Central memory CD8-positive, alpha-beta T cell (primary cell): ENCODE measurements at places on chromosomes 6 and 20.

GRCh38 chr20:46582648-46583047, 32.2 kb upstream of the OCSTAMP start:
- no peaks in the 10 kb centered on the region for H3K4me1 ChIP-seq
- no peak overlapping the region for H3K27ac ChIP-seq
- H3K36me3 ChIP-seq = no peaks in the 10 kb centered on the region
- no peak for DNase-seq

DNA sequence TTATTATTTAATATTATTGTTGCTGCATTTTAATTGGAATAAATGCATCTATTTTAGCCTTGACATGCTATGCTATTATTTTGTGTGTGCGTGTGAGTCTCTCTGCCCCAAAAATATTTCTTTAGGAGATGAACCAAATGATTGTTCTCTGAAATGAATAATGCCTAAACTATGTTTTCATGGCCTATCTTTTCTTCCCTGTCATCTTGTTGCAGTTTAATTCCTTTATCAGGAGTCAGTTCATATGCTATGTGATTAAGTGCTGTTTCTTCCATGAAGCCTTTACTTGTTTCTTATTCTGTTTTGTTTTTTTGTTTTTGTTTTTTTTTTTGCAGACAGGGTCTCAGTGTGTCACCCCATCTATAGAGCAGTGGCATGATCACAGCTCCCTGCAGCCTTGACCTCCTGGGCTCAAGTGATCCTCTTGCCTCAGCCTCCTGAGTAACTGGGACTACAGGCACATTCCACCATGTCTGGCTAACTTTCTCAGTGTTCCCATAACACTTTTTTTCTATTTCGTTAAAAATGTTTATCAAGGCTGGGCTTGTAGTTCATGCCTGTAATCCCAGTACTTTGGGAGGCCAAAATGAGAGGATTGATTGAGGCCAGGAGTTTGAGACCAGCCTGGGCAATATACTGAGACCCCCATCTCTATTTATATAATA, 25.7 kb downstream of the TPX2 start:
- no peak overlapping the region for H3K27ac ChIP-seq
- no peak for DNase-seq
- no peak overlapping the region for H3K4me3 ChIP-seq
- no peaks in the 10 kb centered on the region for H3K4me1 ChIP-seq
- H3K36me3 ChIP-seq = peaks cover 7% of the 10 kb centered on the region

GRCh38 chr6:3314621-3315467, 56.1 kb downstream of the PSMG4 start:
- no peak overlapping the region for H3K27ac ChIP-seq
- no peak for DNase-seq
- H3K4me1 ChIP-seq = peaks cover 19% of the 10 kb centered on the region
- no peak overlapping the region for H3K4me3 ChIP-seq
- H3K36me3 ChIP-seq = no peaks in the 10 kb centered on the region
- H3K27me3 ChIP-seq = peaks cover 53% of the 10 kb centered on the region

- no peak overlapping the region for H3K4me3 ChIP-seq
- no peaks in the 10 kb centered on the region for H3K27me3 ChIP-seq
- peaks cover 47% of the 10 kb centered on the region for H3K36me3 ChIP-seq
- DNase-seq = no peak
Measured at GRCh38 chr20:7985916-7986315, 33.6 kb downstream of the TMX4 start.

DNA sequence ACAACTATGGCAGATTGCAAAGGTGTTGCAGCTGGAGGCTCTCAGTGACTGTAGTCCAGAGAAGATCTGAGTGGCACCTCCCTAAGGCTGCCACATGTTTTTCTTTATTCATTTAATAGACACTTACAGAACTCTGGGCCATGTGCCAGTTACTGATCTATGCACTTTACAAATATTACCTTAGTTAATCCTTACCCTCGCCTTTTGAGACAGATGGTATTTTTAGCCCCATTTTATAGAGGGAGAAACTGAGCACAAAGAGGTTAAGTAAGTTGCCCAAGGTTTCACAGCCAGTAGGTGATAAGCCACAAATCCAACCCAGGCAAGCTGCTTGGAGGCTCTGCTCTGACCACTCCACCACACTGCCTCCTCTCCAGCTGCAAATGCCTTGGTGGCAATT, 6.5 kb upstream of the SCRT2 start:
- no peak overlapping the region for H3K27ac ChIP-seq
- H3K27me3 ChIP-seq = peaks cover 74% of the 10 kb centered on the region
- peaks cover 3% of the 10 kb centered on the region for H3K36me3 ChIP-seq
- H3K4me1 ChIP-seq = no peaks in the 10 kb centered on the region
- H3K4me3 ChIP-seq = no peak overlapping the region

DNA sequence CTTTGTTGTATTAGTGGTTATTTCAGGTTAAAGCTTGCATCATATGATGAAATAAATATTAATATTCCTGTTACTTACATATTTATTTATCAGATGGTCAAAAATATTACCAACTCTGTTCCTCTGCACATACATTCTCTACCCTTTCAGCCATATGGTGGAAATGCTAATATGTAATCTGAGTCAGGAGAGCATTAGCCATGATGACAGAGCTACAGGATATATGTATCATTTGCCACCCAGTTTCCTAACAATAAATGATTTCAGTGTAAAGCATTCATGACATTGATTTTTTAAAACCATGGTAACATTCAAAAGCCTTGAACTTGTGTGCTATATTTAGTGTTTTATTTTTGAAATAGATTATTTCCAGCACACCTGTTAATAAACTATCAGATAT, 16.6 kb downstream of the POPDC3 start:
- H3K36me3 ChIP-seq = no peaks in the 10 kb centered on the region
- no peak for DNase-seq
- H3K4me3 ChIP-seq = no peak overlapping the region
- H3K27ac ChIP-seq = no peak overlapping the region

DNA sequence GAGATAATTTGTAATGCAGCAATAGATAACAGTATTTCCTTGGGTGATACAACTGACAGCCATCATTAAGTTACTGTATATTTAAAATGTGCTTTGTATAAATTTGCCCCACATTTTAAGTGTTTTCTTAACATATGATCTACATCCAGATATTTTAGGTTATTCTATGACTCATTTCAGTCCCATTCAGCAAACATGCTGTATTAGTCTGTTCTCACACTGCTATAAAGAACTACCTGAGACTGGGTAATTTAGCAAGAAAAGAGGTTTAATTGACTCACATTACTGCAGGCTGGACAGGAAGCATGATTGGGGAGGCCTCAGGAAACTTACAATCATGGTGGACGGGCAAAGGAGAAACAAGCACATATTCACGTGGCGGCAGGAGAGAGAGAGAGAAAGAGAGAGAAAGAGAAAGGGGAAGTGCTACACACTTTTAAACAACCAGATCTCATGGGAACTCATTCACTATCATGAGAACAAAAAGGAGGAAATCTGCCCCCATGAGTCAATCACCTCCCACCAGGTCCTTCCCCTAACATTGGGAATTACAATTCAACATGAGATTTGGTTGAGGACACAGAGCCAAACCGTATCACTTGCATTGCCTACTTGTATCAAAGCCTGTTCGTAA, 9.6 kb upstream of the CHD6 start:
- H3K4me1 ChIP-seq = no peaks in the 10 kb centered on the region
- DNase-seq = no peak

- H3K36me3 ChIP-seq = peaks cover 25% of the 10 kb centered on the region
- no peak overlapping the region for H3K4me3 ChIP-seq
- H3K27me3 ChIP-seq = no peaks in the 10 kb centered on the region
- peaks cover 4% of the 10 kb centered on the region for H3K4me1 ChIP-seq
- H3K27ac ChIP-seq = no peak overlapping the region
- no peak for DNase-seq
Measured at GRCh38 chr20:25281541-25281991, 33.7 kb downstream of the PYGB start.

DNA sequence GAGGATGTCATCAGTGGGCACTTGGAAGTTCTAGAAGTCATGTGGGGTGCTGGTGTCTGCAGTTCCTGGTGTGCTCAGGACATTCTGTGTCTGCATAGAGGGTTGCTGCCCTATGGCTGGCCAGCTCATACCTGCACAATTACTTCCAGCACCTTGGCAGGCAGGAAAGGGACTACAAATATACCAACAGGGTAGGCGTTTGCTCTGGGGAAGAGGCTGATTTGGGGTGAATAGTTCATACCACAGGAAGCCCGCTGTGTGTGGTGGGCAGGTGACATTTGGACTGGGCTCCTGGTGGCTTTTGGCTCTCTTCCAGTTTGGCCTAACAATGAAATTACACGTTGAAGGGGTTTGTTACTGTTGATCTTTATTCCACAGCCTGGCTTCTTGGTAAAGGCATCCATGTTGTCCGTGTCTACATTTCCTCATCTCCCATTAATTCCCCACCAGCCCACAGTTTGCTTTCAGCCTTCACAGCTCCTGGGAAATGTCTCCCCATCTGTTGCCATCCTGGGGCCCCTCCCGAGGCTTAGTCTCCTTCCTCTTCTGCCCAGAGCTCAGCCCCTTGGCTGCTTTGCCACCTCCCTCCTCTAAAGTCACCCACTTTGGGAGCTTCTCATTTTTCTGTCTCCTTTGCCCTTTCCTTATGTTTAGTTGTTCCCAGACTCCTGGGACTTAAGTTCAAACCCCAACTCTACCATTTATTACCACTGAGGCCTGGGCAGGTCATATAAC, 88.1 kb downstream of the RSPH3 start:
- DNase-seq = no peak
- H3K4me3 ChIP-seq = peak overlapping the region; percentile 60
- peaks cover 44% of the 10 kb centered on the region for H3K4me1 ChIP-seq
- H3K36me3 ChIP-seq = no peaks in the 10 kb centered on the region

DNA sequence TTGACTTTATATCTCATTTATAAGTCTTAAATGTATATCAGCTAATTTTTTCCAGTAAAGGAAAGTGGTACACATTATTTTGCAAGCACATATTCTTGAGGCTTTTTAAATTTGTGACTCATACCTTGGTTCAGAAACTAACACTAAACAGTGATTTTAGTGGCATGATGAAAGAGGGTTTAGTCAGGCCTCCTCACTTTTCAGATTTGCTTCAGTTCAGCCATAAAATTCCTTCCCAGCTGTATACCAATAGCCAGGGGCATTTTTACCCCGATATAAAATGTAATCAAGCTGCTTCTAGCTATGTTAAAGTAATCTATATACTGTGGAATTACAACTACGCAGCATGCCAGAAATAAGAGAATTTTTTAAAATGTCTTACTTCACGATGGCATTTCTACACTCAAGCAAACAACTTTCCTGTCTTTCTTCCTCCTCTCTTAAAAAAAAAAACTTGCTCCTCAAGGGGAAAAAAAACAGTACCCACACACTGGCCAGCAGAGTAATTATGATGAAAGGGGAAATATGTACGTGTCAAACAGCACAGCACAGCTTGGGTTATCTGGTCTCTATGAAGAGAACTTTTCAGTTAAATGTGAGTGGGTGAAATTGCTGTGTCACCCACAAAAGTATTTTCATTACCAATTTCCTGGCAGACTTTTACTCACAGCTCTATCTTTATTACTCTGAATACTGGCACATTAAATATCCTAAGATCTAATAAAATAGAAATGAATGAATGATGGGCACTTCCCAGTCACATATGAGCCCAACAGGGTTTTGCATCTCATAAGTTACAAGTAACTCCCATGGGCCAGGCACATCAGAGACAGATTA, 244.8 kb upstream of the TENT5A start:
- no peaks in the 10 kb centered on the region for H3K27me3 ChIP-seq
- H3K27ac ChIP-seq = no peak overlapping the region
- DNase-seq = no peak

- no peaks in the 10 kb centered on the region for H3K4me1 ChIP-seq
- H3K36me3 ChIP-seq = no peaks in the 10 kb centered on the region
- no peak overlapping the region for H3K4me3 ChIP-seq
- peaks cover 45% of the 10 kb centered on the region for H3K27me3 ChIP-seq
- no peak overlapping the region for H3K27ac ChIP-seq
- no peak for DNase-seq
Measured at GRCh38 chr6:107539849-107540464, 50.0 kb downstream of the SOBP start.

DNA sequence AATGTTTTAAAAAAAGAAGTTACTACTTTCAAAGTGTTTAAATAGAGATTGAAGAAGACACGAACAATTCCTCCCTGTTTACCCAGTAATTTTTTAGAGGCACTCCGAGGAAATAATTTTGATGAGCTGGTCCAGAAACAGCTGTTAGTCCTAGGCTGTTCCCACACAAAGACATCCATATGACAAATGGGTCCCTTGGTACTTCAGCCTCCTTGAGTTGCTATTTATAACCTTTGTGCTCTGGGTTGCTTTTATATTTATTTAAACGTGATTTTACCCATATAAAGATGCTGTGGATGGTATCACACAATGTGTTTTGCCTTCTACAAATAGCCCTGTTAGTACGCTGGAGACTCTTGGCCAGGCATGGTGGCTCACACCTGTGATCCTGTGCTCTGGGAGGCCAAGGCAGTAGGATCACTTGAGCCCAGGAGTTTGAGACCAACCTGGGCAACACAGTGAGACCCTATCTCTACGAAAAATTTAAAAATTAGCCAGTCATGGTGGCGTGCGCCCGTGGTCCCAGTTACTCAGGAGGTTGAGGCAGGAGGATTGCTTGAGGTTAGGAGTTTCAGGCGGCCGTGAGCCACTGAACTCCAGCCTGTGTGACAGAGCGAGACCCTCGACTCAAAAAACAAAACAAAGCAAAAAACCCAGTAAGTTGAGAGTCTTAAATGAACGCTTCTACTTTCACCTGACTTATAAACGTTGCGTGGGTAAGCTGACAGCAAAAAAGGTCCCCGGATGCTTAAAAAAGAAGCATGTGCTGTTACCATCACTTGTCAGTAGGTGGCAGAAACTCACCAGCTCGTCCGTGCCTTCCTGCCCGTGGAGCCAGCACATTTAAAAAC, 56.9 kb upstream of the ARMH2 start:
- peak; percentile 69 for DNase-seq
- H3K4me3 ChIP-seq = no peak overlapping the region
- H3K4me1 ChIP-seq = peaks cover 54% of the 10 kb centered on the region
- no peaks in the 10 kb centered on the region for H3K27me3 ChIP-seq

DNA sequence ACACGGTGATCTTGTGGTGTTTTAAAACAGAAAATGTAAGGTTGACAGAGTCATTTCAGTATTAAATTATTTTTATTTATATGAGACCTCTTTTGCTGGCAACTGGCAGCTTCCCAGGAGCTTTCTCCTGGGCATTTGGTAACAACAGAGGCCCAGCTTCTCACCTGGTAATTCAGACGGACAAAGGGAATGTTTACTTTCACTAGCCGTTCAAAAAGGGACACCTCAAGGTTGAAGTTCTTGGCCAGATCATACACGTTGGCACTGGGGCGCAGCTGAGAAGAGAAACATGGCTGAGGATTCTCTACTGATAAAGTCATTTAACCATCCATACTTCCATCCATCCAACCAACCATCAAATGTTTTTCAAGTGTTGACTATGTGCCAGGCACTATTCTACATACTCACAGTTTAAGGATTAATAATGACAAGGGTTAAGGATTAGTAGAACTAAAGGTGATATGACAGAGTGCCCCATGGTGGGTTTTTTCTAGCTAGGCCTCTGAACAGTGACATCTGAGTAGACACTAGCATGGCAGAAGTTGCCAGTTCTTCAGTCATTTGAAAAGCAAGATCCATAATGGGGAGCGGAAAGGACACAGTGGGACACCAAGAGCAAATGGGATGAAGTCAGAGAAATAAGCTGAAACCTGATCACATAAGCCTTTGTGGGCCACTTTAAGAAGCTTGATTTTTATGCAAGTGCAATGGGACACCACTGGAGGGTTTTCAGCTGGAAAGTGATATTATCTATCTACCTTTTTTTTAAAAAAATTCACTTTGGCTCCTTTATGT, 25.1 kb downstream of the ZNFX1 start:
- H3K27me3 ChIP-seq = no peaks in the 10 kb centered on the region
- no peak for DNase-seq
- no peaks in the 10 kb centered on the region for H3K4me1 ChIP-seq
- H3K27ac ChIP-seq = no peak overlapping the region
- H3K36me3 ChIP-seq = peaks cover 93% of the 10 kb centered on the region

- H3K4me3 ChIP-seq = peak overlapping the region; percentile 51
- no peaks in the 10 kb centered on the region for H3K27me3 ChIP-seq
- peaks cover 76% of the 10 kb centered on the region for H3K4me1 ChIP-seq
- peak overlapping the region; percentile 64 for H3K27ac ChIP-seq
Measured at GRCh38 chr6:105645156-105645555, 242.3 kb upstream of the PREP start.
